Aorta (tissue), 5 donors: ENCODE measurements at places on chromosomes 12 and 14.

- no peak for DNase-seq
Measured at GRCh38 chr14:96514694-96515093, 12.5 kb downstream of the PAPOLA start.

- no peak for DNase-seq
Measured at GRCh38 chr12:46786774-46787173, 39.0 kb downstream of the SLC38A4 start.

DNA sequence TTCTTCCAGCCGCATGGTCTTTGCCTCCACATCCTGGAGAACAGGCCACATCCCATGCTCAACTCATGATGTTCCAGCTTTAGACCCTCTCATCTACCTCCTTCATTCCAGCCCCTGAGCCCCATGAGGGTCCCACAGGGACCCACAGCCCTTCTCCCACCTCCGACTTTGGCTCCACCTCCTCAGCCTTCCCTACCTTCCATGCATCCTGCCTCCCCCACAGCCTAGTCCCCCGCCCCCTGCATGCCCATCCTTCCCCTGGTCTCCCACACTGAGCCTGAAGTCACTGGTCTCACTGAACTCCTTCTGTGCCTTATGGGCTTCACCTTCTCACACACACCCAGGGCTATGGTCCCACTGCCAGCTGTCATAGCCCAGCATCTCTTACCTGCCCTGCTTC lies 9.8 kb downstream of the RAPGEF3 start:
- DNase-seq, result no peak

- DNase-seq, result no peak
Measured at GRCh38 chr12:101713059-101713682, 15.7 kb downstream of the CHPT1 start.

DNA sequence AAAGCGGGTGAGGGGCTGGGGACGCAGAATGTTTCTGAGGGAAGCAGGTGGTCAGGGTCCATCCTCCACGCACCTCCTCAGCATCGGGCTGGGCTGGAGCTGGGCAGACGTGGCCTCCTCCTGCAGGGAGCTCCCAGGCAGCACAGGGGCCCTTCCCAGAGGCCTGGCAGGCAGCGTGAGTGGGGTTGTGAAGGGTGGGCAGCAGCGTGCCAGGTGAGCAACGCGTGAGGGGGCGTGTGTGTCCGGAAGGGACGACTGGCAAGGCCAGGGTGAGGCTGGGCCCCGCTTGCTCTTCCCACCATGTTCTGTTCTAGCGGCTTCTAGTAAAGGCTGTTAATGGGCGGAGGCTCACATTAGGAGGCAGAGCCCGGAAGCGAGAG lies 17.1 kb downstream of the ANKRD9 start:
- DNase-seq, result peak; percentile 45

GRCh38 chr14:87351007-87351406 lies 642.0 kb downstream of the GALC start:
- no peak for DNase-seq

GRCh38 chr12:26612203-26612602 lies 220.8 kb downstream of the ITPR2 start:
- no peak for DNase-seq

GRCh38 chr12:62827855-62828254 lies 107.1 kb downstream of the PPM1H start:
- no peak for DNase-seq

- DNase-seq, result no peak
Measured at GRCh38 chr14:58736606-58737005, 98.8 kb downstream of the DACT1 start.

DNA sequence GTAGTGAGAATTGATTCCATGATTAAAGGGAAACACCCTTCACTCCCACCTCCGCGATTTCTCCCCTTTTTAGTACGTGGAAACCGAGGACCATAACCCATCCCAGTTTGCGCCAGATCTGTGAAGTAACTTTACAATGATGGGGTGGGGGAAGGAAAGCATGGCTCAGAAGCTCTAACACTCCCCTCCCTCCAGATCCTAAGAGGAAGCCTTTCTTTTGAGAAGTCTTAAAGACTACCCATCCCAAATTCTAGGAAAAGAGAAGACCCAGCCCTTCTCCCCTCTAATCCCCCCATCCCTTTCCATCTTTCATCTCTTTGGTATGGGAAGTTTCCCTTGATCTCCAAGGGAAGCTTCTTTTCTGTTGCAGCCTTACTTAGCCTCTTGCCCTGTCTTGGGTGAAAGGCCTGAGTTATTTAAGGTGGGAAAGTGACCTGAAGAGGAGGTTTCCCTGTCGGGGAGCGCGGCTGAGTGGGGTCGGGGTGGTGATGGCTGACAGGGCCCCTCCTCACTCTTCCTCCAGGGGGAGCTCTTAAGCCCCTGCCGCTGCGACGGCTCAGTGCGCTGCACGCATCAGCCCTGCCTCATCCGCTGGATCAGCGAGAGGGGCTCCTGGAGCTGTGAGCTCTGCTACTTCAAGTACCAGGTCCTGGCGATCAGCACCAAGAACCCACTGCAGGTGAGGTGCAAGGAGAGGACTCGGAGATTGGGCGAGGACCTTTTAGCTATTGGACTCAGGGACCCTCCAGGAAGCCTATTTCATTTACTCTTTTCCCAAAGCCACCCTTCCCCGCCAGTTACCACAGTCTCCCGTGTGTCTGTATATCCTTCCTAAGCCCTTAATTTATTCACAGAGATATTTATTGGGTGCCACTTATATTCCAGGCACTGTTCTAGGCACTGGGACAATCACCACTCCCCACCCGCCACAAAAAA lies 1.8 kb downstream of the MARCHF9 start:
- DNase-seq, result peak; percentile 64

GRCh38 chr14:50740856-50741255 lies 72.8 kb upstream of the SAV1 start:
- DNase-seq, result no peak

DNA sequence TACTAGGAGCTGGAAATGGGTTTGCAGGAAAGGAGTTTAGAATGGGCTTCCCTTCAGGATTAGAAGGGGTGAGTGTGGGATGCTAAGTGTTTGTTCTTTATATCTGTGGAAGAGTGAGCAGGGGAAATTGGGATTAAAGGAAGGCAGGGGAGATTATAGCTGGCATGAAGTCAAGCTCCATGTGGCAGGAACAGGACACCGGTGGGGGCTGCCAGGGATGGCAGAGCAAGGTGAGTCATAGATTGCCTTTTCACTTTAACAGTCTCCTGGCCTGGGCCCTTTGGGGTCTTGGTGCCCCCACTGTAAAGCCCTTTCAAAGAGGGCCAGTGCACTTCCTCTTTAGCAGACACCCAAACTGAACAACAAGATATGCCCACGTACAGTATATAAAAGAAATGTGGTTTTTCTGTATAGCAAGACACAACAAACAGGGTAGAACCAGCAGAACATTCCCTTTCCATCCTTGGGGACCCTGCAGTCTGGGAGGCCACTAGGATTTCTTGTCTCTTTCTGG lies 23.1 kb upstream of the FBXO21 start:
- no peak for DNase-seq

- DNase-seq, result no peak
Measured at GRCh38 chr12:11134305-11134704, at the start of gene TAS2R30. TAS2R30 (minus strand) TSS chr12:11134644; CDS start chr12:11134244, 400 bp downstream.

GRCh38 chr12:114974826-114975639 lies 291.1 kb upstream of the TBX3 start:
- no peak for DNase-seq

DNA sequence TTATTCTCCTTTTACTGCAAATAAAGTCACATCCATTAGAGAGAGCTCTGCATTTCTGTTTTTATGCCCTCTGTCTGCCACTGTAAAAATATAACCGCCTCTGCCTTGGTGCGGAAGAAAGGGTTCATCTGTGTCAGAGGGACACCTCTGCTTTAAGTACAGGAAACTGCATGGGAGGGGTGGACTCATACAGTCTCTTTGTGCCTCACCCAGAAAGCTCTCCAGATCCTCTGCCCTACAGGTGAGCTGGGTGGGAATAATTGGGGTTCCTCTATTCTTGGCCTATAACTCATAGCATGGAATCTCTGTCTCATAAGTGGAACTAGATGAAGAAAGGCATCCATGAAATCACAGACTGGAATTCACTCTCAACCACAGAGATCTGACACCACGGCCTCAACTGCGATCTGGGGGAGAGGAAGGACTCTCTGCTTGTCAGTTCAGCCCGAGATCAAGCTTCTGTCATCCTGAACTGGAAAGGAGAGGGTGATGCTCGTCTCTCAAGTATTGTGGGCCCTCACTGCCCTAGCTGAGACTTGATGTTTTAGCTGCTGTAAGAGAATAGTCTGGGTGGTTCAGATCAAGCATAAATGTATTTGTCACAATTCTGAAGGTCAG lies 702.3 kb downstream of the TMEM121 start:
- no peak for DNase-seq

- DNase-seq, result no peak
Measured at GRCh38 chr12:28440081-28440608, 249.9 kb downstream of the CCDC91 start.

GRCh38 chr14:104746934-104747481 lies 5.9 kb upstream of the SIVA1 start:
- DNase-seq, result peak; percentile 84

- no peak for DNase-seq
Measured at GRCh38 chr14:70901269-70901668, 6.0 kb upstream of the PCNX1 start.

DNA sequence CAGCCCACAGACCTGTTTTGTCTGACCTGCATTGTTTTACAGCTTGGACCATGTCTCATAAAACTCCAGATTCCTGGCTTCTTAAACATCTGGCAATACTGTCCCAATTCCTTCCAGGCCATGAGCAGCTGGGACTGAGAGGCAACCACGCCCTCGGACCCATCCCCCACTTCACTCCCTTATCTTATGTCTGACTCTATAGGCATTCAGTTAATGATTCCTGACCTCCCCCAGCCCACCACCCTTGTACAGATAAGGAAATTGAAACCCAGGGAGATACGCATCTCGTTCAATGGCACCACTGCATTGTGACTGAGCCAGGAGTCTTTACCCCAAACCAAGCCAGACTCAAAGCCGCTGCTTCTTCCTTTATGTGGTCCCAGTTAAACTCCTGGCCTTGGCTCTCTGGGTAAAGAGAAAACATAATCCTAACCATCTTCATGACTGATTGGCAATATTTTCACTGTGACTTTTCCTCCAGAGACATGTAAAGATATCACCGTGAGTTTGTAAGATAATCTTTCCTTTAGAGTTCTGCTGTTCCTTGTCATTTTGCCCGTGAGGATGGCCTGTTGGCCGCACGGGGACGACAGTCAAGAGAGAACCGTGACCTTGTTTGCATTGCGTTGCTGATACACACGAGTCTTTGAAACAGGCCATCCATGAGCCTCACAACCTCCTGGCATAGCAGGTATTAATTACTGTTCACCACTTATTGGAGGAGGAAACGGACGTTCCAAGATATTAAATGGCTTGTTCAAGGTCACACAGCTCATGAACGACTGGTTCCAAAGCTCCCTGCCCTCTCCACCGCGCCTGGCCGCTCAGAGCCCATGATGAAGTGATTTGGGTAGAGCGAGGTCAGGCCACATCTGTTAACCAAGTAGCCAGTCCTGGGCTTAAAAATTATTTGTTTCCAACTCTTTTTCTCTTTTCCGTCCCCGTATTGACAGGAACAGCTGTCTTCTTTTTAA lies 39.4 kb downstream of the MAP1LC3B2 start:
- DNase-seq, result peak; percentile 67

GRCh38 chr14:97107080-97107479 lies 309.9 kb downstream of the VRK1 start:
- DNase-seq, result no peak

DNA sequence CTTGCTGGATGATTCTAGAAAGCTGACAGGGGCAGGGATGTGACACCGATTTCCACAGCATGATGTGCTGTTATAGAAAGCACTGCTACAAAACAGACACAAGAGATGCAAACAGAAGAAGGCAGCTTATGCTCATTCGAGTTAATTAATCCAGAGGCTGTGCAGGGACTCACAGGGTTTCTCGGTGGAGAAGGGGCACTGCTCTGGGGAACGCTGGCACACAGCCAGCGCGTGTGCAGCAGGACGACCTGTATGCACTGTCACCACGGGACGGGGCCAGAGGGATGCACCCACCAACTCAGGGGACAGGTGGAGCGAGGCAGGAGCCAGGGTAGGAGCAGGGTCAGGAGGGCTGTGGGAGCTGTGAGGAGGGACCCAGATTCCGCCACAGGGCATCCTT lies 143.5 kb downstream of the RIMBP2 start:
- DNase-seq, result no peak

DNA sequence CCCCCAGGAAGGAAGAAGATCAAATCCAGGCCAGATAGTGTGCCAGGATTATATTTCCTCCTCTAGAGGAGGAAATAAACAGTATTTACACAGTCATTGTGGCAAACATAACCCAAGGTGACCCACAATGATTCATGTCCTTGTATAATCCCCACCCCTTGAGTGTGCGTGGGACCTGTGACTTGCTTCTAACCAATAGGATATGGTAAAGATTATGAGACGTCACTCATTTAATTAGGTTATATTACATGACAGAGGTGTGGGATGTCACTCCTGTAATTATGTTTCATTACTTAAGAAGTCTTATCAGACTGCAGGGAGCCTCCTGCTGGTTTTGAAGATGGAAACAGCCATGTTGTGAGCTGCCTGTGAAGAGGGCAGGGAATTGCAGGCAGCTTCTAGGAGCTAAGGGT lies 12.2 kb upstream of the CATSPERB start:
- DNase-seq, result no peak

DNA sequence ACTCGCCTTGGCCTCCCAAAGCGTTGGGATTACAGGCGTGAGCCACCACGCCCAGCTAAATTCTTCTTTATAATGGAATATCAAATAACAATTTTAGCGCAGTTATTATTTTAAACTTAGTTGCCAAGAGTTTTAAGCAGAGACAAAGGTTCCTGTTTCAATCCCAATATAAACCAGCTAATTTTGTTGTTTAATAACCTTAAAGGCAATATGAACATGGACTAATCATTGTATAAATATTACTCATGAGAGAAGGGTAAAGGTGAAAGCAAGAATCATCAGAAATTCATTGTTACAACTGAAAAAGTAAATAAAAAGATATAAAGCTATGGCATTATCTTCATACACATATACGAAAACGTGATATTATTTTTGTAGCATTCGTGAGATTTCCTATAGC lies 8.2 kb downstream of the DTD2 start:
- no peak for DNase-seq

DNA sequence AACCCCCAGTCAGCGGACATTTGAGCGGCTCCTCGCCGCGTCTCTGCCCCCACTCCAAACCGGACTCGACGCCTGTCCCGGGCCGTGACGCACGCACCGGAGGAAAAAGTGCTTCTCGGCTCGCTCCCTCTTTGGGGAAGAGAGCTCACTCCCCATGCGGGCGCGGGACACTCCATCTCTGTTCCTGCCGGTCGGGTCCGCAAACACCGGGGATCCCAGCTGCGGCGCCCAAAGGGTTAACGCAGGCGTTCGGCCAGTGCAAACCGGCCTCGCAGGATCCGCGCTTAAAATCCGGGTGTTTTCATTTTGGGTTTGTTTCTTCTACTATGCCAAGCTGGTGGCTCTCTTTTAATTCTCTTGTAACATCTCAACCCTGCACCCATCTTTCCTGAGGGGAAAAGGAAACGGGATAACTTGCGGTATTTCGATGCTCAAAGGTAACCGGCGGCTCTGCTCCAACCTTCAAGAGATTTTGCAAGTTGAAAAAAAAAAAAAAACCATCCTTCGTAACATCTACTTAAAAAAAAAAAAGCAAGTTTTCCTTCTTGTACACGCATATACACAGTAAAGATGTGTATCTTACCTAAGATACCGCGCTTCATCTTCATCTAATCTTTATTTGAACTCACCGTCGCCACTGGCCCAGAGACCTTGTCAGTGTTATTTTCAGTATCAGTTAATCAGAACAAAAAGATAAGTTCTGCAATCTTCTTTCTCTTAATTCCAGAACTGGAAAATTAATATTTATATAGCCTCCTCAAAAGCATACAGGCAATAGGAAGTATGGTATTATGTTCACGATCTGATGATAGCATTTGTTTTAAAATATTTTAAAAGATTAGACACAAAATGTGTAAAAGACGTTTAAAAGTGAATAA lies 1.6 kb upstream of the ATP2B1 start:
- peak; percentile 90 for DNase-seq

GRCh38 chr14:47790477-47790876 lies 115.1 kb upstream of the MDGA2 start:
- no peak for DNase-seq
